ENCODE measurements at places on chromosomes 2 and 18.

DNA sequence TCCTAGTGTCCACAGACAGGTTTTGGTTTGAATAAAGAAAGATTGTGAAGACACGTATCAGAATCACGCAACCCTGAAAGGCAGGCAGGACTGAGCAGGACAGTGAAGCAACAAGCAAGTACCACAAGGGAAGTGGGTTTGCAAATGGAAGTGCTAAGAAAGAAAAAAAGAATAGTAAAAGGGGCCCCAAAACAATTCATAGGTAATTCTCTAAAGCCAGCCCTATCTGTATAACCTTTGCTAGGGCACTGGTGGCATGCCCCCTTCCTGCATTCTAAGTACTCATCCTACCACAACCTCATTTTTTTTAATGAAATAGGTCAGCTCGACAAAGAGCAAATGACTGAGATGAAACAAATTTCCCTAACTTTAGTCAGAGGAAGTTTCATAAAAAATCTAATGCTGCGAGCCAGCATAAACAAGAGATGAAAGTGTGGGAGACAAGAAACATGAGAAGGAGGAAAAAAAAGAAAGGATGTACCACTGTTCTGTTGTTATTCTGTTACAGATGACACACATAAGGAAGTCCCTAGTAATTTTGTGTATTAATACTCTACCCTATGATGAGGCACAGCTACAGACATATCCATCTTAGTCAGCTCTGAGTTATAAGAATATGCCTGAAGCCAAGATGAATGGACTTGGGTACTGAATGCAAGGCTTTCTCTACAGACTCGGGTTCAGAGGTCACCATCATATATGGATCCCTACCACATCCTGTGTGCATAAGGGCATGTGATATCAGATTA is 32.2 kb downstream of the IKZF2 start:
- no peak for DNase-seq

DNA sequence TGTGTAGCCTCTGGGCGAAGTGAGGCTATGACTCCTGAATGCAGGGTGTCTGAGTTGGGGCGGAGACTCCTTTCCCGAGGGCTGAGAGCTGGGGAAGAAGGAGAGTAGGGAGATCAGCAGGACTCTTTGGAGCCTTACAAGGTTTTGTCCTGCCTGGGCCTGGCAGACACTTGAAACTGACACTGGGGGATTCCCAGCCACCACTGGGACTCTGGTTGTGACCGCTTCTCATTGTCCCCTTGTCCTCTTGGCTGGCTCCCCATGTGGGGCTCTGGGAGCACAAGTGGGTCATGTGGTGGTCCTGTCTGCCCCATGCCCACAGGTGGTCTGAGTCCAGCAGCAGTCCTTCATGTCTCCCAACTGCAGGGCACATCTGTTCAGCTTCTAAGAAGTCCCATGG is 78.2 kb upstream of the MGAT4A start:
- no peak for DNase-seq

GRCh38 chr18:51248685-51249084 is 51.2 kb upstream of the MEX3C start:
- no peak for DNase-seq

DNA sequence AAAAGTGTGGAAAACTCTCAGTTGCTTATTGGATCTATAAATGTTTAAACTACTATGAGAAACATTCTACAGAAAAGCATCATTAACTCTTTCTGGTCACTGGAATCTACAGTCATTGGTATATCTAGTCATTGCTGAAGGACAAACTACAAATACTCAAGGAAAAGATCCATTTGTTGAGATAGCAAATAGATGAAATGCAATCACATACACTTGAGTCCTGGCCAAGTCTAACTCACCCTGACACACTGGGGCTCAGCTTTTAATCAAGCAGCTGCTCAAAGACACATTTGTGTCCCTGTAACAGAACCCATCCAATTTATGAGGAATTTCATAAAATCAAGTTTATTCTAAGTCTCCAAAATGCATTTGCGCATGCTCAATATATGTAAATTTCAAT is 68.7 kb downstream of the CDH2 start:
- no peak for DNase-seq
